Fibroblast of mammary gland (primary cell): ENCODE measurements at places on chromosomes 16 and 17.

DNA sequence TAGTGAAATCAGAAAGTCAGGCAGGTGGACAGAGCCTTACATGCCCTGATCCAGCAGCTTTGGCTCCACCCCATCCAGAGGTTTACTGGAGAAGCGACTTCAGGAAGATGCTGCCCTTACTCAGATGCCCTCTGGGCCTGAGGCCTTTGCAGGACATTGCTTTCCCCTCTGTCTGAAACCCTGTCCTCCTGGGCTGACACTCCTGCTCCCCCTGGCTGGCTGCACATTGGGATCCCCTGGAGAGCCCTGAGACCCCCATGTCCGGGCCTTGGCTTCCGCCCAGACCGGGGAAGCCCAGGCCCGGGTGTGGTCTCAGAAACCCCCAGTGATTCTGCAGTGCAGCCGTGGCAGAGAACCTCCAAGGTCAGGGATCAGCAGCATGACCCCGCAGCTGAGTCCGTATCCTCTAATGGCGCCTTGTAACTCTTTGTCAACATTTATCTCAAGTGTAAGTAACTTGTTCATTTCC lies 36.6 kb downstream of the BCO1 start:
- no peak for DNase-seq

GRCh38 chr16:28205117-28205899 lies 6.5 kb downstream of the XPO6 start:
- DNase-seq: no peak

- DNase-seq: no peak
Measured at GRCh38 chr16:81817789-81818567, 38.9 kb downstream of the PLCG2 start.

DNA sequence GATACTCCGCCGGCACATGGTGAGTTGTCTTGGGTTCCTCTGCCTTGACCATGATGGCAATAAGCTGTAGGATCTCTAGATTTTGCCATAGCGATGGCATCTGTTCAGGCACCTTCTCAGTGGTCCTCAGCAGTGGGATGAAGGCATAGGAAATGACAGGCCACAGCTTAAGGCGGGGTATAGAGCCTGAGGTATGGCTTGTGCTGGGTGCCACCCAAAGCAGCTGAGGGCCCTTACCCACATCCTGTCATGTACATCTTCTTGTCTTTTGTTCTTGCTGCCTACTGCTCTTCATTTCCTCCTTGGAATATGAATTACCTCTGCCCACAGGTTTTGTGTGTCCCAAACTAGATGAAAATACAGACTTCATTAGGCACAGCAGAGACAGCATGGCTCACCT lies 29.5 kb downstream of the KAT7 start:
- DNase-seq: no peak

DNA sequence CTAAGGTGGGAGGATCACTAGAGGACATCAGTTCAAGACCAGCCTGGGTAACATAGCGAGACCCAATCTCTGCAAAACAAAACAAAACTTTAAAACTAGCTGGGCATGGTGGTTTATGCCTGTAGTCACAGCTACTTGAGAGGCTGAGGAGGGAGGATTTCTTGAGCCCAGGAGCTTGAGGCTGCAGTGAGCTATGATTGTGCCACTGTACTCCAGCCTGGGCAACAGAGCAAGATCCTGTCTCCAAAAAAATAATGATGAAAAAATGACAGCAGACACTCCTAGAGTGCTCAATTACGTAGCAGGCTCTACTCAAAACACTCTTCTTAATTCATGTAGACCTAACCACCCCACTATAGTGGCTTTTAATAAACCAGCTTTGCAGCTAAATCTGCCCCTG lies 12.9 kb downstream of the ERN2 start:
- DNase-seq: no peak

DNA sequence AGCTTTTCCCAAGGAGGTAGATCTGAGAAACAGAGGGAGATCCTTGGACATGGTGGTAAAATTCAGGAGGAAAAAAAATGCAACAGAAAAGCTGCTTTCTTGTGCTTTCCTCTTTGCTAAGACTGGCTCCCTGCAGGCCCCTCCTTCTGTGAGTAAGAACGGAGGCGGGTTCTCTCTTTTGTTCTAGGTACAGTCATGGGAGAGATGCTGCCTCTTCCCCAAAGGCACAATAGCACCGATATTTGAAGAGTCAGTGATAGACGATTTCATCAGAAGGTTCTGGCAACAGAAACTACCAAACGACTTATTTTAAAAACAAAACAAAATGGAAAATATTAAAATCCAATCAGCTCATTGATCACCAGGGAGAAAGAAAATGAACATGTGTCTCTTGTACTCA lies 32.6 kb upstream of the KIFC3 start:
- DNase-seq: peak; percentile 40

GRCh38 chr16:51994597-51994996 lies 552.3 kb downstream of the TOX3 start:
- peak; percentile 5 for DNase-seq

- DNase-seq: no peak
Measured at GRCh38 chr17:80252871-80253270, 7.8 kb upstream of the RNF213 start.

DNA sequence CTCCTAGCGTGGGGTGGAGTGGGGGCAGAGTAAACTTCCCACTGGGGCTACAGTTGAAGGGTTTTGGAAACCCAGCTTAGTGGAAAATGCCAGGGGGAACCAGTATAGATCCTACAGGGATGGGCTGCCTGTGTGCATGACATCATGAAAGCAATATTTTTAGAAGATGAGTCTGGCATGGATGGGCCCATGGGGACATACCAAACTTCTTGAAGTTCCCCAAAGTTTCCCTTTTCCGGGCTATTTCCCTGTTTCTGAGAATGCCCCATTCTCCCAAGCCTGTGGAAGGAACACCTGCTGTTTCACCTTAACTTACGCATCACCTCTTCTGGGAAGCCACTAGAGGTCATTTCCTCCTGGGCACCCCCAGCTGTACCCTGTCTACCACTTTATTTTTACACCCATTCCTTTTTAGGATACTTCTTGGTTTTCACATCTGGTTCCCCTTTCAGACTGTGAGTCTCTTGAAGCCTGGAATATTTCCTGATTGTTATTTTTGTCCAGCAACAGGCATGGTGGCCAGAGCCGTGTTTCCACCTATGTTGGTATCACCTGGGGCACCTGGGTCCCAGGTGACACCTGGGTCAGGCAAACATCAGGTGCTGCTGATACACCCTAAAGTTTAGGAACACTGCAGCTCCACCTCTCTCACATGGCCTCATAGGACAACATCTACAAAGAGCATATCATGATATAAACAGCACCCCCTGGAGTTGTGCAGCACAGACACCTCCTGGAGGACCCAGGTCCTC lies 9.8 kb downstream of the SOCS3 start:
- no peak for DNase-seq
